NCI-H146 (cell line): ENCODE measurements at places on chromosomes 1 and 21.

DNA sequence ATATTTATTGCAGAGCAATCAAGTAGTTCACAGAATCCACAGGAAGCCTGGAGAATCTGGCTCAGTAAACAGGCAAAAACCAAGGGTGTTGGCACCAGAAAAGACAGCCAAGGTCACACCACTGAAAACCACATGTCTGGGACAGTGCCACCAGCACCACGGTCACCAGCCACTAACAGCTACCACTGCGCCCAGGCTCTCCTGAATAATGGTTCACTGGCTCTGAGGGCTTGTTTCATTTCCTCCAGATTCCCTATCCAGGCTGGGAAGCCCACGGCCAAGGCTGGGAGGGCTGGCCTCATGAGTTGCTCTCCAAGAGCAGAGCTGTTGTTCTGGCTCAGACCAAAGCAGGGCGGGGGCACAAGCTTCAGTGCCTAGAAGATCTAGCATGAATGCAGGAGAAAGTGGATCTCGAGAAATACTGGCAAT, 54.5 kb upstream of the PTGFRN start:
- DNase-seq = peak; percentile 26

- DNase-seq = peak; percentile 90
These were observed 146.6 kb downstream of the SPATA46 start for GRCh38 chr1:162230096-162230495.

- no peak for DNase-seq
These were observed 1.2 kb upstream of the LIN9 start for GRCh38 chr1:226310245-226310540.

DNA sequence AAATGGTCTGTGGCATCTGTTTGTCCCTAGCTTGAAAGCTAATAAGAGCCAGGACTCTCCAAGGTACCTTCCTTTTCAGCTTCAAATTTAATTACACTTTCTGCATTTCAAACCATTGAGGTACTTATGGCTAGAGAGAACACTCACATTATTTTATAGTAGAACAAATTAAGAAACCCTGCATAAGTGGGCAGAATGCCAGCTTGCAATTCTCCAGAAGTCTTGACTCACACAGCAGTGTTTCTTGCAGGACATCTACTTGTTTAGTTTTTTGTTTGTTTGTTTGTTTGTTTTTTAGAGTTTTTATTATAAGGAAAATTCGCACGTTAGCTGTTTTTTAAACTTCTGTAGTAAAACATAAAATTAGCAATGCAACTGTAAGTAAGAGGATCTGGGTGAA, 397.2 kb downstream of the NEGR1 start:
- peak; percentile 32 for DNase-seq

GRCh38 chr1:192243721-192244120, 73.1 kb upstream of the RGS21 start:
- DNase-seq = no peak

DNA sequence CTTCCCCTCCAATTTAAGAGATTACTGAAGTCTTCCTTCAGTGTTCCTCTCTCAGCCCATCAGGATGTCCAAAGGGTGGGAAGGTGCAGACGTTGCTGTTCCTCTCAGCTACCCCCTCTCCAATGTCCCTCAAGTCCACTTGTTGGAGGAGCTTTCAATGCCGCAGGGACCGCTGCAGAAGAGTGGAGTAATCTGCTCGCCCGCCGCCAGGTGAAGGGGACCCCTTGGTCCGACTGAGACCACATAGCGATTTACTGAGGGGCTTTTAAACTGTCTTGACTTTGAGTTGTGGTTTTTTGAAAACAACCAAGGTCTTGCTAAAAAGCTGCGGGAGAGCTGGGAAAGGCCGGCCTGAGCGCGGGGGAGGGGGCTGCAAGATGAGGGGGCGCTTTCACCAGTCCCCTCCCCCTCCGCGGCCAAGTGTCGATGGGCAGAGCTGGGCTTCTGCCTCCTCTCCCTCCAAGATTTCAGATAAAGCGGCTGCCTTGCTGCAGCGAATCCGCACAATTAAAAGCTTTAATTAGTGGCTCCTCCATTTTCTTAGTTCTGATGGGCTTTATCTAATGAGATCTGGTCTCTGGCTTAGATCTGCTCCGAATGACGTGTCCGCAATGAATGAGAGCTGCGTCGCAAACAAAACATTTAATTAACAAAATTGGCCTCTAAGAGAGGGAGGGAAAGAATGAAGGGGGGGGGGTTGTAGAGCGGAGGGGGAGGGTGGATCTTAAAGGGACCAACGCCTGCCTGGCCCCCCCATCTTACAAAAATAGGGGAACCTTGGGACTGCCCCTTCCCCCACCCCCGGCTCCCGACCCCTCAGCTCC, 5.9 kb downstream of the LMO4 start:
- DNase-seq = peak; percentile 33

DNA sequence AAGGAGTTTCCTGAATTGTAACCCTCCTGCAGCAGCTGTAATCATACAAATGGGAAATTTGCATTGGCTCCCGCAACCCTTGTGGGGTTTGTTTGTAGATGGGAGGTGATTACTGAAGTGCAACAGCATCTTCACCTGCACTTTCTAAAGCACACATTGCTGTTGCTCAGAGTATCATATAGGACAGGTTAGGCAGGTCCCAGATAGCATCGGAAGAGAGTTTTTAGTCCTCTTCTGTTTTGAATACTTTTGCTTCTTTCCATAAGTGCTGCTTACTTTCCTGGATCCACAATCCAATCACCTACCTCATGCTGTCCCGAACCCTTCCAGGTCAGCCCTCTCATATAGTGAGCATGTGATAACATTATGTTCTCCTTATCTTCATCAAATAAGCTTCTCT, 300.4 kb downstream of the PTPRC start:
- peak; percentile 59 for DNase-seq

GRCh38 chr1:55768327-55768952, 553.3 kb upstream of the USP24 start:
- DNase-seq = no peak

GRCh38 chr1:40887012-40887378, 24.8 kb upstream of the CITED4 start:
- no peak for DNase-seq

- peak; percentile 51 for DNase-seq
These were observed 12.3 kb downstream of the OR2T11 start for GRCh38 chr1:248622570-248623001.

DNA sequence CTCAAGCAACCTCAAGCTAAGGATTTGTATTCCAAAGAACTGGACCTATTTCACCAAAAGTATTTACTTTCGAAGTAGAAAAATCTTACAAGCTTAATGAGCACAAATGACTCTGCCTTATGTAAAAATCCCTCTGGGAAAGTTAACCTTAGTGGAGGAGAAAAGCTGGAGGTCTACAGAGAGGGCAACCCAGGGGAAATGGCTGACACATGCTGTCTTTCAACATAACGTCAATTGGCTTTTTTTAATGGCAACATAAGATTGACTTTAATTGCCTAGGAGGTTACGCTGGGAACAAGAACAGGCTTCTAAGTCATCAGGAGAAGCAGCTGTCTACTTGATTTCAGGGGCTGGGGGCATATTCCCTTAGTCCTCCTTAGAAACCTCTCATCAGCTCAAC, 52.3 kb downstream of the UTP25 start:
- peak; percentile 36 for DNase-seq

DNA sequence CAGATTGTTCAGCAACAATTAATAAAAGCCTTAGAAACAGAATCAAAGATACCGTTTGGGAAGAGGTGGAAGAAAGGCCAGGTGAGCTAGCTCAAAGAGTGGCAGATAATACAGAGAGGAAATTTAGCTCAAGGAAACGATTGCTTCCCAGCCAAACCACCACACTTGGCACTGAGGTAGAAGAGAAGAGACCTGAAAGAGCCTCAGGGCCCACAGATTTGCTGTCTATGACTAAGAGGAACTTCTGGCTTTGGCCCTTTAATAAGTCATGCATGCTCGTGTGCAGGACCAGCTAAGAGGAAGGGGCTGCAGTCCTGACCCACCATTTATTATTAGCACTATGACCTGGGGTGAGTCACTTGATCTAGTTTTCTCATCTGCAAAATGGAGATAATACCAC, 72.8 kb upstream of the BCL10 start:
- no peak for DNase-seq

DNA sequence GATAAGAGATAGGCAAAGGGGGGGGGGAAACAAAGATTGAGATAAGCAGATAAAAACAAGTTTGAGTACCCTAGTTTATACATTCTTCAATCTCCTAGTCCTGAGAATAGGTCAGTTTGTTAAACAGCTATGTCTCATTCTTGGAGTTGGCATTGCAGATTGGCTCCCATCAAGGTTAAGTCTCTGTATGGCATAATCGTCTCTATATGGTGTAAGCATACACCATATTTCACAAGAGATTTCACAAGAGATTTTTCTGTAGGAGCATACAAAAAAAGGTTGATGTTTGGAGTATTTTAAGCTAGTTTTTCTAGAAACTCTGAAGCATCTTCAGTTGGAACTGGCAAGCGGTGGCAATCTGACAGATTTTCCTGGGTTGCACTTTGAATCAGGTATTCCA, 35.8 kb downstream of the NCAM2 start:
- no peak for DNase-seq

- DNase-seq = no peak
These were observed 632 bp downstream of the TMEM79 start for GRCh38 chr1:156284757-156285156.

DNA sequence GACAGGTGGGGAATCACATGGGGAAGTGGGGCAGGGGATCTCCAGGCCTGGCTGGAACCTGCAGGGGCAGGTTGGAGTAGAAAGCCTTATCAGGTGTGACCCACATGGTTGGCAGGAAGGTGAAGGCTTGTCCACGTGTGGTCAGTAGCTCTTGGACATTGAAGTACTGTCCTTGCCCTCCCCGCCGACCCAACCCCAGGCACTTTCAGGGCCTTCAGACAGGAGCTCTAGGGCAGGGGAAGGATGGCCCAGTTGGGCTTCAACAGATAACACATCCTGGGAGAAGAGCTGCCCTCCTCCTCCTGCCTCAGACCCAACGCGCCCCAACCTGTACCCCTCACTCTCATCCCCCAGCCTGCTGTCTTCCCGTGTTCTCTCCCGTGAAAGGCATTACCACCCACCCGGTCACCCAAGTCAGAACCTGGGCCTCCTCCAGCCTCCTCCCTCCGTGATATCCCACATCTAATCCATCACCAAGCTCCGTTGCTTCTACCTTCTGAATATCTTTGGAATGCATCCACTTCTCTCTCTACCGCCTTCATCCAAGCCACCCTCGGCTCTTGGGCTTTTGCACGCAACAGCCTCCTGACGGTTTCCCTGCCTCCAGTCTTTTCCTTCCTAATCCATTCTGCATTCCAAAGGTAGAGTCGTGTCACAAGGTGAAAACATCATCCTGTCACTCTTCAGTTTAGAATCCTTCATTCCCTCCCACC, 15.9 kb downstream of the PTPRF start:
- DNase-seq = no peak

- no peak for DNase-seq
These were observed 293.8 kb downstream of the TTLL7 start for GRCh38 chr1:83705091-83705490.

DNA sequence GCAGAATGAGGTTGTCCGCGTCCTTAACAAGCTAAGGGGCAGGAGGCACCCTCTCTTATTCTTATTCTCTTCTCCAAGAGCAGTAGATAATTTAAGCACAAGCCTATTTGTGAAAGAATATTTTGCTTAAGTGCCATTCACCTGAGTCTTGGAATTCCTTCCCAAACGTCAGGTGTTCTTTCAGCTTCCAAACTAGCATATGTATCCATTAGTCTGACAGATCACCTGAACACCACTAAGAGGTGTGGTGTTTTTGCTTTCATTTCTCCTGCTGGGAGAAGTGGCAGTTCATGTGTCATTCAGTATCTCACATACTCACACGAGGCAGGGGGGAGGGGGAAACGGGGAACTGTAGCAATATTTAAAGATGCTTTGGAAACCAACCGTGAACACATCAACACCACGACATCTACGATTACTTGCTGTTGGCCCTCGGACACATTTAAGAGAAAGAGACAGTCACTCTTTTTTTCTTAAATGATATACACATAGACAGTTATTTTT, 45.5 kb upstream of the RBM15 start:
- DNase-seq = no peak

GRCh38 chr1:154729031-154729442, 121.1 kb upstream of the ADAR start:
- no peak for DNase-seq

DNA sequence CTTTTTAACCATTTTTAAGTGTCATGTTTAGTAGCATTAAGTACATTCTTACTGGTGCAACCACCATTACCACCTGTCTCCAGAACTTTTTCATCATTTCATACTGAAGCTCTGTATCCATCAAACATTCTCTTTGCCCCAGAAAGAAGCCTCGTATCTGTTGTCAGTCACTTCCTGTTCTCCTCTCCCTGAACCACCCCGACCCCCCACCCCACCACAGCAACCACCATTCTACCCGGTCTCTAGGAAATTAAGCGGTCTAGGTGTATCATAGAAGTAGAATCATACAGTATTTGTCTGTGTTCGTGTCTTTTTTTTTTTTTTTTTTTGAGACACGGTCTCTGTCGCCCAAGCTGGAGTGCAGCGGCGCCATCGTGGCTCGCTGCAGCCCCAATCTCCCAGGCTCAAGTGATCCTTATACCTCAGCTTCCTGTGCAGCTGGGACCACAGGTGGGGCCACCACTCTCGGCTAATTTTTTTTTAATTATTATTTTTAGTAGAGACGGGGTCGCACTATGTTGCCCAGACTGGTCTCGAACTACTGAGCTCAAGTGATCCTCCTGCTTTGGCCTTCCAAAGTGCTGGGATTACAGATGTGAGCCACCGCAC, 23.7 kb upstream of the EPHA8 start:
- DNase-seq = no peak

DNA sequence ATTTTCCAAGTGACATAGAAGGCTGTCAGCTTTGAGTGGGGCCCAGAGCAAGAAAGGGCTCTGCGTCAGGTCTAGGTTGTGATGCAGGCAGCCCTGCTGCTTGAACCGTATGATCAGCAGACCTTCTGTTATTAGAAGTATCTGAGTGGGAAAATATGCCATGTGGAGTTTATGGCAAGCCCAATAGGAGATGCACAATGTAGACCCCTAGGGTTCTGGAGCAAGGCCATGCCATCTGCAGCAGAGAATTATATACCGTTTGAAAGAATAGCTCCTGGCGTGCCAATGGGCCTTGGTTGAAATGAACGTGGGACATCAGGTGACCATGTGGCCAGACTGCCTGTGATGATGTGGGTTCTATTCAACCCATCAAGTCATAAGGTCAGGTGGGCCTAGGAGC, 44.1 kb upstream of the ZBTB18 start:
- DNase-seq = no peak
